ENCODE measurements at places on chromosomes 12 and 14.

DNA sequence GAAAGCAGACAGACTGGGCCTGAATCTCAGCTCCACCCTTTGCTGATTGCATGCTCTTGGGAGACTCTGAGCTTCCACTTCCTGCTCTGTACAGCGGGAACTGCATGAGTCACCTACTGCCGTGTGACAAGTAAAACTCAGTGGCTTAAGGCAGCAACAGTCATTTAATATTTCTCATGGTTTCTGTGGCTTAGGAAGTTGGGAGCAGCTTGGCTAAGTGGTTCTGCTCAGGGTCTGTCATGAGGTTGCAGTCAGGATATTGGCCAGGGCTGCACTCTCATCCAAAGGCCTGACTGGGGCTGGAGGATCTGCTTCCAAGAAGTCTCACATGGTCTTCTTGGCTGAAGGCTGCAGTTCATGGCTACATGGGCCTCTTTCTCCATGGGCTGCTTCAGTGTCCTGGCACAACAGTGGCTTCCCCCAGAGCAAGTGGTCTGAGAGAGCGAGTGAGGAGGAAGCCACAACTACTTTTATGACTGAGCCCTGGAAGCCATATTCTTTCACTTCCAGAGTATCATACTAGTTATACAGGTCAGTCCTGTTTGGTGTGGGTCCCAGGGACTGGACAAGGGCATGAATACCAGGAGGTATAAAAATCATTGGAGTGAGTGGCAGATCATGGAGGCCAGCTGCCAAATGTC, 49.7 kb downstream of the FAM222A start:
- DNase-seq = peak; percentile 31

DNA sequence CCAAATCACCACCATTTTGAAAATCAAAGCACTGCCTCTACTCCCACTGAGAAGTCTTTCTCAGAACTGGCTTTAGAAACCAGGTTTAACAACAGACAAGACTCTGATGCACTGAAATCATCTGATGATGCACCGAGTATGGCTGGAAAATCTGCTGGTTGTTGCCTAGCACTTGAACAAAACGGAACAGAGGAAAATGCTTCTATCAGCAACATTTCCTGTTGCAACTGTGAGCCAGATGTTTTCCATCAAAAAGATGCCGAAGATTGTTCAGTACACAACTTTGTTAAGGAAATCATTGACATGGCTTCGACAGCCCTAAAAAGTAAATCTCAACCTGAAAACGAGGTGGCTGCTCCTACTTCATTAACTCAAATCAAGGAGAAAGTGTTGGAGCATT, 115.0 kb upstream of the NPAS3 start:
- no peak for DNase-seq

DNA sequence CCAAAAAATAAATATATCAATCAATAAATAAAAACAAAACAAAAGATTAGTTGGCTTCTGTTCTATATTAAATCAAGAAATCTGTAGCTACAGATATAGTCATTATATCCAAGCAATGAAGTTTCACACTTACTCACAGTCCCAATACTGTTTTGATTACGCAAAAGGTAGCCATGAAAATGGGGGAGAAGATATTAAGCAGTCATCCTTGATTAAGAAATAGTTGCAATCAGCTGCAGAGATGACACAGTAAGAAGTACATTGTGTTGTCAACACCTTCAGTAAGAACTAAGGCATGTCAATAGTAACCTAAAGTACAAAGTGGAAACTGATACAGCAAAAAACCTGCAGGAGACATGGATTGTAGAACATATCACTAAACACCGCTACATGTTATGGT, 11.0 kb upstream of the RHOJ start:
- no peak for DNase-seq

GRCh38 chr14:92568621-92569479, 55.3 kb downstream of the RIN3 start:
- DNase-seq = no peak

DNA sequence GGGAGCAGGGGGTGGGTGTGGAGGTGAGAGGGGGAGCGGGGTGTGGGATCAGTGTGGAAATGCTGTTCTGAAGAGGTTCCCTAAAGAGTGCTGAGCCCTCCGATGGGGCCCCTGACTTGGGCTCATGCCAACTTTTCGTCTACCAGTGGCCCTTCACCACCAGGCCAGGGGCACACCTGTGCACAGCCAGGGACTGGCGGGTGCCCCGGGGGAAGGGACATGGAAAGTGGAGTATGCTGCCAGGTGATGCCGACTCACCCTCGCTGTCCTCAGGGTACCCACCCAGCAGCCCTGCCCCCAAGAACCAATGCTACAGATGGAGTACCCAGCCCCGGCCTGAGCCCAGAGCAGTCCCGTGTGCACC, 26.2 kb downstream of the AMN start:
- no peak for DNase-seq

DNA sequence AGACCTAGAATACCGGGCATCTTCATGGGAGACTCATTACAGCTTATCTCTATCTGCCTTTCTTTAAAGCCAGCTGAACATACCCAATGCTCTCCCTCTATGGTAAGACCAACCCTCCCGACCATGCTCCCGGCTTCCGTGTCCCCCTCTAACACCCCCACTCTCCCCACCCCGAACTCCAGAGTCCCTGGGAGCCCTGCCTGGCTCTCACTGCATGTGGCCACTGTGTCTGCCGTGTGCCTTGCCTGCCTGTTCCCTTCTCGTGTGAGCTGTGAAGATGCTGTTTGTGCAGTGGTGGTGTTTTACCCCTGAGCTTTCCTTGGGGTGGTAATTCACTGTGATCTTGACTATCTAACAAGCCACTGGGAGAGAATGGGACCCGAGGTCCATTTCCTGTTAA, 146.4 kb upstream of the FKBP4 start:
- DNase-seq = no peak

DNA sequence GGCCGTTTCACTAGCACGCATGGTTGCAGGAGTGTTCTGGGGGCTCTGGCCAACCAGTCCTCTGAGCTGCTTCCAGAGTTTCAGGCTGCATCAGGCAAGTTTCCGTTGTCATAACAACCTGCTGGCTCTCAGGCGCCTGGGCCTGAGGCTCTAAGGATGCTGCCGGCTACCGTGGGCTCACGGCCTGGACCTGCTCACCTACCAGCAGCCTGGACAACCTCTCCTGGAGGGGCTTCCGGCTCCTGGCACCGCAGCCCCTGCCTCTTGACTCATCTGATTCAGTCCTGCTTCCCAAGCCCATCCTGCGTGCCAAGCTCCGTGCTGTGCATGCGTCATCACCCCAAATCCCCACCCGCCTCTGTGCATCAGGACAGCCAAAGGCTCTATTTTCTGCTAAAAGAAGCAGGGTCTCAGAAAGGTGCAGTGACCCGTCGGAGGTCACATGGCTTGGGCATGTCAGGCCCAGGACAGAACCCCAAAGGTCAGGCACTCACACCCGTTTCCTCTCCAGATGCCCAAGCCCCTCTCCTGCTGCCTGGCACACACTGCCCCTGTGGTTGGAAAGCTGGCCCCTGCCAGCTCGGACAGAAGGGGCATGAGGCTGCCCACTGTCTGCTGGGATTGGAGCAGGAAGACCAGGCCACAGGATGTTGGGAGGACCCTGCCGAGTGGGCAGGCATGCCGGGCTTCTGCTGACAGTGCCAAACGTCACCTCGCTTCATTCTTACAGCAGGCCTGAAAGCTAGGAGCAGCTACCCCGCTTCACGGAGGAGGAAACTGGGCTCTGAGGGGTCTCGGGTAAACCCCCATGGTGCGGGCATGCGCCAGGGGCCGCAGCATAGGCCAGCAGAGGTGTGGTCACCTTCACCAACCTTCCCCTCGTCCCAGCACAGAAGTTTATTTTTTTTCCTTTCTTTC, 5.7 kb downstream of the BEGAIN start:
- no peak for DNase-seq

DNA sequence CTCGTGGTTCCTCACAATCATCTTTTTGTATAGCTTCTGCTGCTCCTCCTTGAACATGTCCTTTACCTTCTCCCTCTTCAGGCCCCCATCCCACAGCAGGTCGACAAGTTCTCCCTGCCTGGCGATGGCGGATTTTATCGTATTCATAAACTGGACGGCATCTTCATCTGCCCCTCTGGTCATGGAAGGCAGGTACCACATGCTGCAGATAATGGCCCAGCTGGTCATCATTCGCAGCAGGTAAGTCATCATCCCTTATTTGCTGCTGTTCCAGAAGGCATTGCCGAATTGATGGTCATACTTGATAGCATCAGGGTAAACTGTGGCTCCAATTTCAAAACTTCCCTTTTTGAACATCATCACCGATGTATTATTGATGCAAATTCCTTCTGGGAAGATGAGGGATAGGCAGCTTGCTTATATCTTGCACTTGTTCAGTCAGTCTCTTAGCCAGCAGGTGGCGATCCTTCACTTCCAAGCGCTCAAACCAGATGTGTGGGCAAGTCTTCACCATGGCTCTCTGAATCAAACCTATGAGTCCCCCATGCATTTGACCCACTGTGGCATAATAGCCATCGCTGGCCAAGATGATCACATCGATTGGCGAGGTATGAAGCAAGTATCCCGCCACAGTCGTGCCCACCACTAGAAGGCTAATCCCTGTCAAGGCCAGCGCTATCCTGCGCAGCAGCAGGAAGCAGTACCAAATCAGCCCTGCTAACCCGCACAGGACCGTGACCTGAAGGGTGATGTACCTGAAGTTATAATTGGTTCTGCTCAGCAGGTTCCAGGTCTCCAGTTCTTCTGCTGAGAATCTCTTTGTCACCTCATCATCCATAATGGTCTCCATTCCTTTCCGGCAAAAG, 381.5 kb upstream of the STXBP6 start:
- DNase-seq = peak; percentile 5

DNA sequence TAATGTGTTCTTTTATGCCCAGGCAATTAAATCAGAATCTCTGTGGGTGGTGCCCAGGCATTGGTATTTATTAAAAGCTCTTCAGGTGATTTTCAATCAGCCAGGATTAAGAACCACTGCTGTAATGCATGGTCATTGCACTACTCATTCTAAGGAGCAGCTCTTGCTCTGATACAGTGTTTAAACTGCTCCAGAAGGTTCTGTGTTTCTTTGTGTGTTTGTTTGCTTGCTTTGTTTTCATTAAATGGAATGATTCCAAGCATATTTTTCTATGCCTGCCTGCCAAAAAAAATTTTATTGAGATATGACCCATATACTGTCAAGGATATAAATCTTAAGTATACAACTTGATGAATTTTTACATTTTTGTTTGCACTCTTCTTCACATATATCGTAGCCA, 54.0 kb downstream of the KCNK13 start:
- DNase-seq = no peak

- no peak for DNase-seq
These were observed 51.4 kb downstream of the FGD4 start for GRCh38 chr12:32450768-32451167.

DNA sequence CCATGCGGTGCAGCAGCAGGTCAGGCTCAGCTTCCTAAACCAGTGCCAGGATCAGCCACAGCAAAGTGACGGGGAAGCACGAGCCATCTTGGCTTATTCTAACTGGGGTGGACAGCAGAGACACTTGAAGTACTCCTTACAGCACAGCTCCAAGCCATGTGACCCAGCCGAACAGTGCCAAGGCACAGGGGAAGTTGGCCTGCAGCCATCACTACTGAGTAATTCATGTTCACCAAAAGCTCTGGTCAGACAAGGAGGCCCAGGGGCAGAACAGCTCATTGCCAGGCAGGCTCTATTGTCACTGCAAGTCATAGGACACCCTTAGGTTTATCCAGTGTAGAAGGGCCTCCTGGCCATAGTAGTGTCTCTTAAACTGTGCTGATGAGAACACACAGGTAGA, 23.4 kb upstream of the SLC35F4 start:
- peak; percentile 58 for DNase-seq

DNA sequence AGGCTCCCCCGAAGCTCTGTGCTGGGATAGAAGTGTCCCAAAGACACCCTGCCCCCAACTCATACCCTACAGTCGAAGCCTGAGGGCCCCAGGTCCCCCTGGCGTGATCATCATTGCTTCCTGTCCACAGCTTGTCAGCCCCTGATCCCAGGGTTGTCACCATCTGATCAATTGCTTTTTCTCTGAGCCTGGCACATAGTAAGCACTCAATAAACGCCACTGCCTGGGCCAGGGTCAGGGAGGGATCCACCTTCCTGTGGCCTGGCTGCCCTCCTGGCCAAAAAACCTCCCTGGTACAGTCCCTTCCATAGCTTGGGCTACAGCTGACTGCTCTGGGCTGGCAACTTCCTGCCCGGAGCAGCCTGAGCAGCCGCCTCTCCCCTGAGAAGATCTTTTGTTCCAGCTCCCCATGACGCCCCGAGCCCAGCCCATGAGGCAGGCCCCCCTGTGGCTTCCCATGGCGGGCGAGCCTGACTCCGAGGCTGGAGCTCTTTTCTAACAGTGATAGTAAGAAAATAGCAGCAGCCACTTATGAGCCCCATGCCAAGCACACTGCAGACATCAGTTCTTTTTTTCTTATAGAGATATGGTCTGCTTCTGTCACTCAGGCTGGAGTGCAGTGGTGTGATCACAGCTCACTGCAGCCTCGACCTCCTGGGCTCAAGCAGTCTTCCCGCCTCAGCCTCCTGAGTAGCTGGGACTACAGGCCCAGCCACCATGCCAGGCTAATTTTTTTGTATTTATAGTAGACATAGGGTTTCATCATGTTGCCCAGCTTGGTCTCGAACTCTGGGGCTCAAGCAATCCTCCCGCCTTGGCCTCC, 6.5 kb downstream of the SH2B3 start:
- DNase-seq = no peak

GRCh38 chr12:88206601-88207000, 64.5 kb downstream of the TMTC3 start:
- no peak for DNase-seq

DNA sequence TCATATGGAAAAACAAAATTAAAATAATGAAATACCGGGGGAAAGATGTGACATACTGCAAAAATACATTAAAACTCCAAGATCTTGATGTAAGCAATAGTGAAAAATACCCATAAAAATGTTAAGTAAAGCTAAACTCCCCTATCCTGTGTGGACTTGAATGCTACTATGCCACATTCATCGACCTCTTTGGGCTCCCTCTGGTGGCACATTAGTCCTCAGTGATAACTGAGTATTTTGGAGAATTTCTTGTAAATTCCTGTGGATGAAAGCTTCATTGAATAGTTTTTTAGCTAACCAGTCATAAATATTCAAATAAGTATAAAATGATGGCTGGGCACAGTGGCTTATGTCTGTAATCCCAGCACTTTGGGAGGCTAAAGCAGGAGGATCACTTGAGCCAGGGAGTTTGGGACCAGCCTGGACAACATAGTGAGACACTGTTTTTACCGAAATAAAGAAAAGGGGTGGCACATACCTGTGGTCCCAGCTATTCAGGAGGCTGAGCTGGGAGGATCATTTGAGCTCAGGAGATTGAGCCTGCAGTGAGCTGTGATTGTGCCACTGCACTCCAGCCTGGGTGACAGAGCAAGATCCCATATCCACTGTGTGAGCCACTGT, 42.4 kb upstream of the SGPP1 start:
- peak; percentile 33 for DNase-seq
